ENCODE measurements at places on chromosomes 6 and 20.

- no peak for DNase-seq
- H3K4me3 ChIP-seq: no peak overlapping the region
- H3K27ac ChIP-seq: no peak overlapping the region
- no peaks in the 10 kb centered on the region for H3K36me3 ChIP-seq
Observed at GRCh38 chr6:74610352-74610751, 595.5 kb downstream of the COL12A1 start.

DNA sequence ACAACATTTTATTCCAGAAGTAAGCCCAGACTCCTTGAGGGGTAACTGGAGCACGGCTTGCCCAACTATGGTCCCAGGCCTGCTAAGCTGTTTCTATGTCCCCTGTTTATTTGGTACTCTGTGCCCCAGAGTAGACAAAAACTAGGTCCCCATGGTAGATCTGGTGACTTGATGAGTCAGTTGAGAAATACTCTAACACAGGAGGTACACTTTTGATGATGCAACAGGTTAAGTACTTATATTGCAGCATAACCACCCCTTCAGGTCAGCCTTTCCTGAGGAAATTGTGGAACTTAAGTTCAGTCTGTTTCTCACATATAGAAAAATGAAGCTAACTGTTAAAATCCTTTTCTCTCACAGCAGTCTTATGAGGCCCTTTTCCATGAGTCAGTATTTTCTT is 19.6 kb downstream of the TTPAL start:
- H3K27me3 ChIP-seq: no peaks in the 10 kb centered on the region
- peak; percentile 94 for DNase-seq
- peak overlapping the region; percentile 55 for H3K27ac ChIP-seq
- peaks cover 74% of the 10 kb centered on the region for H3K36me3 ChIP-seq

DNA sequence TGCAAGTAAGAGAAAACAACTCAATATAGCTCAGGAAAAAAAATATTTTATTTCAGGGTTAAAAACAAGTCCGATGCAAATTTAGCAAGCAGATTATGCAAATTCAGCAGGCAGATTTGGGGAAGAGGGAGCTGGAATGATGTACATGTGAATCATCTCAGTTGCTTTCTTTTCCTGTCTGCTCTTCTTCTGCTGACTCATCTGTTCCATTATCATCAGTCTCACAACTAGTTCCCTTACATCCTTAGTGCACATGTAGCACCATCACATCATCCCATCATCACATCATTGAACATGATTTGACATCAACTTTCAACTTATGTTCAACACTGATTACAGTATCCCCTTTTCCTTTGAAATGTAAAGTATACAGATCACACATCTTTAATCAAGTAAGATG is 11.5 kb upstream of the DEFB113 start:
- H3K4me1 ChIP-seq: no peaks in the 10 kb centered on the region
- DNase-seq: peak; percentile 55
- no peak overlapping the region for H3K4me3 ChIP-seq
- H3K27me3 ChIP-seq: no peaks in the 10 kb centered on the region

GRCh38 chr20:9608639-9609340 is 94.4 kb downstream of the LAMP5 start:
- no peaks in the 10 kb centered on the region for H3K36me3 ChIP-seq
- peaks cover 11% of the 10 kb centered on the region for H3K27me3 ChIP-seq
- H3K27ac ChIP-seq: no peak overlapping the region
- H3K4me1 ChIP-seq: no peaks in the 10 kb centered on the region
- DNase-seq: no peak
- no peak overlapping the region for H3K4me3 ChIP-seq

DNA sequence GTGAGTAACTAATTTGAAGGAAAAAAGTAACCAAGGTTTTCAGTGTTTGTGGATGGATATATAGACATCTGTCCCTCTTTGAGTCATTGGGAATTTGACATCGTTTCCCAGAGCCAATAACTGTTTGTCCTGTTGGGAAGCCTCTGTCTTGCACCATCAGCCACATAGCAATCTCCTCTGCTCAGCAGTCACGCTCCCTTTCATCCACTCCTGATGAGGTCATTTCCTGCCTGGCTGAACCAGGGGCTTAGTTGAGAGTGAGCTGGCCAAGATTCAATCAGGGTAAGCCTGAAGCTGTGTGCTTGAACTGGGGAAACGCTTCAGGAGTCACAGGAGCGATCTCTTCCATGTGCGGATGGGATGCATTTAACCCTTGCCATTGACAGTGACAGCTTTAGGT is 121.5 kb upstream of the FOXQ1 start:
- H3K27me3 ChIP-seq: no peaks in the 10 kb centered on the region
- H3K4me1 ChIP-seq: peaks cover 3% of the 10 kb centered on the region
- H3K36me3 ChIP-seq: no peaks in the 10 kb centered on the region
- no peak overlapping the region for H3K4me3 ChIP-seq
- peak; percentile 92 for DNase-seq
- H3K27ac ChIP-seq: peak overlapping the region; percentile 11

Measured in mesenchymal stem cell (in vitro differentiated cells and primary cell).